H1 (cell line): ENCODE measurements at places on chromosomes 5 and 9. TPM values are rescaled to one million over a fixed set of nuclear protein-coding genes. Genes with fewer than 3 reads are reported as not detected.

- no peak overlapping the region for H3K4me3 ChIP-seq
- H3K36me3 ChIP-seq: no peaks in the 10 kb centered on the region
- H3K4me1 ChIP-seq: no peaks in the 10 kb centered on the region
- no peak for DNase-seq
- H3K27ac ChIP-seq: no peak overlapping the region
These were observed 61.3 kb downstream of the S1PR3 start for GRCh38 chr9:89052470-89053097.

- no peak overlapping the region for H3K4me3 ChIP-seq
- H3K36me3 ChIP-seq: no peaks in the 10 kb centered on the region
- no peaks in the 10 kb centered on the region for H3K27me3 ChIP-seq
- no peaks in the 10 kb centered on the region for H3K4me1 ChIP-seq
These were observed 52.0 kb downstream of the ITGA2 start for GRCh38 chr5:53041071-53041692.

DNA sequence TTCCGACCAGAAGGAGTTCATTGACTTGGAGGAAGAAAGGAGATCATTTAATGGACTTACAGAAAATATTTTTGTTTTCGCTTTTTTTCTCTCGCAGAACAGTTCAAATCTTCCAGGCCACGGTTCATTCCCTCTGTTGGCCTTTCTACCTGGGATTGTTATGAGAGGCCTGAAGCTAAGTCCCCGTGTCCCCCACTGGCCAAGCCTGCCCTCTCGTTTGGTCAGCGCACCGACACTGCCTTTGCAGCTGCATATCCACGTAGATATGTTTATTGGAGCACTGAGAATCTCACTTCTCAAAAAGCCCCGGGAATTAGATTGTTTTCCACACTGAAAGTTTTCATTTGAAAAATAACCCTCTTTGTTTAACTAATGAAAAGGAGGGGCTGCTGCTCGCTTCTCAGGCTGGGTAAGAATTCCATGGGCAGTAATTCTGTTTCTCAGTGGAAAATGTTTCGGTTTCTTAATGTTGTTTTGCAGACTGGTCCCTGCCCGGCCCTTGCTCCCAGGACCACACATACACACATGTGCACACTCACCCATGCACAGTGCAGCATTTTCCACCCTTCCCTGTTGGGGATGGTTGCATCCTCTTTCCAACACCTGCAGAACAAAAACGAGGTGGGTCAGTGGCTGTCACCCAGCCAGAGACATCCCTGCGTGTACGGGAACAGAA lies 655.7 kb downstream of the BNC2 start:
- no peak for DNase-seq
- 0 out of 2 replicates have a peak, but pooled peaks cover 3% of the 10 kb centered on the region for H3K4me1 ChIP-seq
- H3K27ac ChIP-seq: no peak overlapping the region
- H3K27me3 ChIP-seq: no peaks in the 10 kb centered on the region
- no peak overlapping the region for H3K4me3 ChIP-seq
- H3K36me3 ChIP-seq: no peaks in the 10 kb centered on the region

Gene LHX3
- total RNA-seq: not detected in 2 replicates

- no peak overlapping the region for H3K27ac ChIP-seq
- no peaks in the 10 kb centered on the region for H3K4me1 ChIP-seq
- no peak for DNase-seq
- H3K27me3 ChIP-seq: no peaks in the 10 kb centered on the region
- H3K4me3 ChIP-seq: no peak overlapping the region
These were observed 79.8 kb upstream of the PAPPA start for GRCh38 chr9:116073826-116074225.

GRCh38 chr5:131384616-131385214 lies 120.9 kb downstream of the CDC42SE2 start:
- no peak overlapping the region for H3K27ac ChIP-seq
- no peaks in the 10 kb centered on the region for H3K27me3 ChIP-seq
- H3K4me3 ChIP-seq: no peak overlapping the region
- DNase-seq: no peak
- peaks cover 2% of the 10 kb centered on the region; the same call in 1 of the 2 replicates for H3K36me3 ChIP-seq

- H3K27ac ChIP-seq: no peak overlapping the region
- H3K4me1 ChIP-seq: peaks cover 3% of the 10 kb centered on the region; the same call in 1 of the 2 replicates
- no peaks in the 10 kb centered on the region for H3K27me3 ChIP-seq
- no peak for DNase-seq
- H3K4me3 ChIP-seq: no peak overlapping the region
These were observed 5.3 kb downstream of the INVS start for GRCh38 chr9:100104314-100104713.

- no peak overlapping the region for H3K27ac ChIP-seq
- H3K36me3 ChIP-seq: no peaks in the 10 kb centered on the region
- no peak overlapping the region for H3K4me3 ChIP-seq
- no peak for DNase-seq
- H3K27me3 ChIP-seq: no peaks in the 10 kb centered on the region
These were observed 241.0 kb upstream of the NFIL3 start for GRCh38 chr9:91664663-91665062.

DNA sequence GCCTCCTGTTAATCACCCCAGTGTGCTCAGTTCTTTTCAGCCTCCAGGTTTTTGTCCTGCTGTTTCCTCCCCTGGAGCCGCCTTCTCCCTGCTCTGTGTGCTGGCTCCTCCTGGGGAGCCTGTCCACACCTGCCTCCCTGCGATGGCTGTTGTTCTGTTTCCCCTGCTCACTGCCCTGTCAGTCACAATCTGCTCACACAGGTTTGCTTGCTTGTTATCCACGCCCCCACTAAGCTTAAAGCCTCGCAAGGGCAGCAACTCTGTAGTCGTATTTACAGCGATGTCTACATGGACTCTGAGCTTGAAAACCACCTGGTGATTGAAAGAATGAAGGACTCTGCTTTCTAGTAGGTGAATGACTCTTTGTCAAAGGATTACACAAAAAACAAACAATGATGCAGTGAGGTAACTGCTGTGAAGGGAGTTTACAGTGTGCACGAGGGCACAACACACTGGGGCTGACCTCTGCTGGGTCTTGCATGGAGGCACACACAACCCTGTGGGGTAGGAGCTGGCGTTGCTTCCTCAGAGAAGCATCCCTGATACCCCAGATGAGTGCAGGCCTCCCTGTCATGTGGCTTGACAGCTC lies 39.6 kb upstream of the TEX48 start:
- H3K4me1 ChIP-seq: no peaks in the 10 kb centered on the region
- no peaks in the 10 kb centered on the region for H3K27me3 ChIP-seq
- no peak overlapping the region for H3K27ac ChIP-seq
- no peak for DNase-seq
- no peak overlapping the region for H3K4me3 ChIP-seq

GRCh38 chr5:61860978-61861377 lies 445.0 kb upstream of the KIF2A start:
- no peak overlapping the region for H3K4me3 ChIP-seq
- H3K36me3 ChIP-seq: no peaks in the 10 kb centered on the region
- no peaks in the 10 kb centered on the region for H3K27me3 ChIP-seq

GRCh38 chr5:141590127-141590526 lies 28.7 kb downstream of the DIAPH1 start:
- no peak overlapping the region for H3K4me3 ChIP-seq
- peaks cover 12% of the 10 kb centered on the region; the same call in 1 of the 2 replicates for H3K36me3 ChIP-seq
- H3K27ac ChIP-seq: no peak overlapping the region
- no peaks in the 10 kb centered on the region for H3K4me1 ChIP-seq
- DNase-seq: no peak

DNA sequence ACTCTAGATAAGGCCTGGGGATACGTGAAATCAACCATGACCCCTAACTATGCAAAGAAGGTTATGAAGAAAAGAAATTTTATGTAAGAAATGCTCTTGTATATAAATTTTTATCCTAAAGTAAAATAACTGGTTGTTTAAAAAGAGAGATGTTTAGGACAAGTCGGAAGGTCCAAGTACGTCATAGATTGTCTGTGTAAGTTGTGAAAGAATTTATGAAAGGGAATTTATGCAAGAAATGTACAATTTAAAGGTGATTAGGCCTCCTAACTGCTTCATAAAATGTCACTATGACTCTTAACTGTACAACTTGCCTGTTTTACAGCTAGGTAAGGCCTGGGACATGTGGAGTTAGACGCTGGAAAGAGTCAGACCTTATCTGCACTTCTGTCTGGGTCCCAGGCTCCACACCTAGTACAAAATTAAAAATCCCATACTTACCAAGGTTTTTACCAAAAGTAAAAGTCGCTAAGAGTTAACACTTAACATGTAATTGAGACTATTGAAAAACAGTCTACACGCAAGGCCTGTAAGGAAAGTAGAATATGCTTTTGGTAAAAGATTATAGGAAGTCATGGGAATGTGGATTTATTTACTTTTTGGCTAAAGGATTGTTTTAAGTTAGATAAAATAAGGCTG lies 77.4 kb downstream of the KIAA0825 start:
- H3K36me3 ChIP-seq: no peaks in the 10 kb centered on the region

DNA sequence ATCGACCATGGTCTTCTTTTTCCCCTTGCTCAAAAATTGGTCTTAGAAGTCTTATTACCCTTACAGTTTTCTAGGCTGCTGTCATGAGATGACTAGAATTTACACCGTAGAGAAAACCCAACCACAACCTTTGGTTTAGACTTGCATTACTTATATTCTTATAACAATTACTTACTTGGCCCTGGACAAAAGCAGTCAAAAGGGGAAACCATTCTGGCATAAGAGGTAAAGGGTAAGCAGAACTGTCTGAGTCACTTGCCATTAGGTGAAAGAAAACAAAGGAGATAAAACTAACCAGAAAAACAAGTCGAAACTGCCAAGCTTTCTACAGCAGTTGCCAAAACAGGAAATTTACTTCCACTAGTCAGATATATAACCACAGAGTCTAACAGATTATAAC lies 17.9 kb downstream of the TMEM245 start:
- H3K27me3 ChIP-seq: no peaks in the 10 kb centered on the region
- no peak for DNase-seq
- H3K27ac ChIP-seq: no peak overlapping the region
- H3K4me1 ChIP-seq: peaks cover 2% of the 10 kb centered on the region; the same call in 1 of the 2 replicates
- no peak overlapping the region for H3K4me3 ChIP-seq

Gene UBE2D2
- 194 and 203 TPM in 2 replicates for total RNA-seq

GRCh38 chr5:81646469-81646995 lies 104.4 kb downstream of the SSBP2 start:
- H3K36me3 ChIP-seq: no peaks in the 10 kb centered on the region
- H3K4me1 ChIP-seq: no peaks in the 10 kb centered on the region
- no peak overlapping the region for H3K4me3 ChIP-seq
- no peak for DNase-seq
- H3K27me3 ChIP-seq: no peaks in the 10 kb centered on the region

- peak overlapping the region; percentile 48 for H3K4me3 ChIP-seq
- H3K27ac ChIP-seq: no peak overlapping the region
- H3K36me3 ChIP-seq: no peaks in the 10 kb centered on the region
- DNase-seq: no peak
- peaks cover 3% of the 10 kb centered on the region for H3K27me3 ChIP-seq
These were observed 677 bp upstream of the MYORG start for GRCh38 chr9:34377404-34377746.

Gene HTR4
- total RNA-seq: not detected in 2 replicates

Gene GABRA6
- total RNA-seq: not detected in 2 replicates

Gene SPATA9
- total RNA-seq: not detected in 2 replicates

- no peaks in the 10 kb centered on the region for H3K4me1 ChIP-seq
- no peaks in the 10 kb centered on the region; the same call in 1 of the 2 replicates for H3K36me3 ChIP-seq
- H3K27ac ChIP-seq: no peak overlapping the region
- H3K27me3 ChIP-seq: no peaks in the 10 kb centered on the region
- no peak for DNase-seq
These were observed 128.7 kb downstream of the CEP120 start for GRCh38 chr5:123294544-123294943.

GRCh38 chr9:36974731-36975130 lies 59.3 kb downstream of the PAX5 start:
- H3K36me3 ChIP-seq: no peaks in the 10 kb centered on the region
- H3K27ac ChIP-seq: no peak overlapping the region
- H3K27me3 ChIP-seq: no peaks in the 10 kb centered on the region
- peak; percentile 41 for DNase-seq

GRCh38 chr9:124355941-124356744 lies 59.1 kb downstream of the PSMB7 start:
- no peak overlapping the region for H3K4me3 ChIP-seq
- DNase-seq: no peak
- H3K4me1 ChIP-seq: no peaks in the 10 kb centered on the region
- no peak overlapping the region for H3K27ac ChIP-seq

GRCh38 chr5:32202394-32202793 lies 28.3 kb upstream of the GOLPH3 start:
- no peaks in the 10 kb centered on the region for H3K4me1 ChIP-seq
- H3K4me3 ChIP-seq: no peak overlapping the region
- no peak overlapping the region for H3K27ac ChIP-seq
- no peaks in the 10 kb centered on the region for H3K36me3 ChIP-seq
- no peaks in the 10 kb centered on the region for H3K27me3 ChIP-seq
- no peak for DNase-seq

GRCh38 chr9:89431930-89432725 lies 65.8 kb downstream of the SEMA4D start:
- no peak overlapping the region for H3K27ac ChIP-seq
- no peak for DNase-seq
- no peaks in the 10 kb centered on the region for H3K36me3 ChIP-seq
- no peak overlapping the region for H3K4me3 ChIP-seq

- H3K4me3 ChIP-seq: no peak overlapping the region
- no peaks in the 10 kb centered on the region for H3K36me3 ChIP-seq
- DNase-seq: no peak
- H3K27me3 ChIP-seq: no peaks in the 10 kb centered on the region
- H3K27ac ChIP-seq: no peak overlapping the region
- no peaks in the 10 kb centered on the region for H3K4me1 ChIP-seq
These were observed 33.4 kb upstream of the CDC42SE2 start for GRCh38 chr5:131230406-131230805.

GRCh38 chr5:72885824-72886223 lies 69.4 kb downstream of the TNPO1 start:
- H3K4me1 ChIP-seq: no peaks in the 10 kb centered on the region
- no peak overlapping the region for H3K27ac ChIP-seq
- DNase-seq: no peak
- peaks cover 10% of the 10 kb centered on the region for H3K36me3 ChIP-seq

DNA sequence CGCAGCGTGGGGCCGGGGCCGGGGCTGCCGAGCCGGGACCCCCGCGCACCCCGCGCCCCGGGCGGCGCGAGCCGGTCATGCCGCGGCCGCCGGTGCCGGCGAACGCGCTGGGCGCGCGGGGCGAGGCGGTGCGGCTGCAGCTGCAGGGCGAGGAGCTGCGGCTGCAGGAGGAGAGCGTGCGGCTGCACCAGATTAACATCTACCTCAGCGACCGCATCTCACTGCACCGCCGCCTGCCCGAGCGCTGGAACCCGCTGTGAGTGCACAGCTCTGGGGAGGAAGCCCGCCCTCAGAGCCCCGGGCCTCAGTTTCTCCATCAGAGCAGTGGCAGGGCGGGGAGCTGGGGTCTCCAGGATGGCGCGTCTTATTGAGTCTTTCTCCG lies 335 bp downstream of the GALNT12 start:
- peaks cover 4% of the 10 kb centered on the region; the same call in 1 of the 2 replicates for H3K27me3 ChIP-seq
- H3K27ac ChIP-seq: no peak overlapping the region
- peaks cover 5% of the 10 kb centered on the region for H3K4me1 ChIP-seq
- H3K4me3 ChIP-seq: peak overlapping the region; percentile 67
- H3K36me3 ChIP-seq: no peaks in the 10 kb centered on the region

Gene MARCHF11
- 0.82 and 0.86 TPM in 2 replicates for total RNA-seq

Gene OBP2B
- total RNA-seq: not detected in 2 replicates

DNA sequence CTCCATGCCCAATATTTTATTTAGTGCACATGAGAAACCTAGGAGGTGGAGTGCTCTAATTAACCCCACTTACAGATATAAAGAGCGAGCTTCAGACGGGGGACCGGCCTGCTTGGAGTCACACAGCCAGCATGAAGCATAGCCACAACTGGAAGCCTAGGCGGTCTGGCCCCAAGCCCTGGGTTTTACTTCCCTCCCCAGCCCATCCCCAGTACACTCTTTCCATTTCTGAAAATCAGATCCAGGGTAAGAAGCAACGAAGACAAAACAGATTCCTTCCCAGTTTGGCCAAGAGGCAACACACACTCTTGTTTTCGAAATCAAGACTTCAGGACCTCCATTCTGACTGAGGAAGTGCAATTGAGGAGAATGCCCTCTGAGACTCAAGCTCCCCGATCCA lies 27.1 kb downstream of the KCNMB1 start:
- no peak overlapping the region for H3K4me3 ChIP-seq
- peaks cover 3% of the 10 kb centered on the region; the same call in 1 of the 2 replicates for H3K4me1 ChIP-seq
- H3K36me3 ChIP-seq: no peaks in the 10 kb centered on the region
